Activated naive CD4-positive, alpha-beta T cell treated with Interleukin-2 at 50 U/mL for 16 hours (primary cell): ENCODE measurements at places on chromosomes 2 and 18.

GRCh38 chr2:144983107-144983506 is 463.2 kb upstream of the ZEB2 start:
- DNase-seq, result no peak

DNA sequence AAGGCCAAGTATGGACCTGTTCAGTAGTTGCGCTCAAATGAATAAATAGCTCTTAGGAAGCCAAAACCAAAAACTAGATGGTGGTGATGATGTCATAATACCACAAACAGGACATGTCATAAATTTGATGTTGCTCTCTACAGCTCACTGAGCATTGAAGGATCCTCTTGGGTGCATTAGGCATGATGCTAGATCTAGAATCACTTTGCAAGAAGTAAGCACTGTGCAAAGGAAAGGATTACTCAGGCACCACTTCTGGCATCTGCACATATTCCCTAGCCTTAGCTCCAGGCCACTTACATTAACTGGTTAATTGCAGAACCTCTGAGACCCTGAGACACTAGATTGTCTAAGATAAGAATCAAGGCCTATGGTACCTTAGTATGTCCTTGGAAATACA is 58.0 kb downstream of the LRRTM1 start:
- no peak for DNase-seq

DNA sequence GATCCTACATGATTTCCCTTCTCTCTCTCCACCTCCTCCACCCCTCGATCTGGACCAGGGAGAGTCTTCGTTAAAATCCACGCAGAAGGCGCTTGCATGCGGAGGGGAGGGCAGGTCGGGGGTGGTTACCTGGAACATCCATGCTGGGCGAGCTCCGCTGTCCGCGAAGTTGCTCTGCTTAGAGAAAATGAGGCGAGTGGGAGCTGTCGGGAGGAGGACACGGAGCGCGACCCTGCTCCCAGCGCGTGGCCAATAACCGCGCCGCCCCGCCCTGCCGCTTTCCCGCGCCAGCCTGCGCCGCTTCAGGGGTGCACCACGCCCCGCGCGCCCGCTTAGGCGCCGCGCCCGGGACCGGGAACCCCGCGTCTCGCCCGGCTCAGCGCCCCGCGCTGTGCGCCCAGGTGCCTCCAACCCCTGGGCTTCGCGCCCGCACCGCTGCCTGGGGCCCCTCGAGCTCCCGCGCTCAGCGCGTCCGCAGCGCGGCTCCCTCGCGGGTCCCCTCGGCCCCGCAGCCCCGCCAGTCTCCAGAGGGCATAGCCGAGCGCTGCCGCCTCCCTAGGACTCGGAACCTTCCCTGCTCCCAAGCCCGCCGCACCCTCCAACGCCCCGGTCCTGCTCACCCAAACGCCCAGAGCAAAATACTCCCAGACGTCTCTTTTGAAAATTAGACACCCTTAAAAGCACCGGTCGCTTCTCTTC is 636 bp downstream of the CBLN2 start:
- DNase-seq, result no peak

DNA sequence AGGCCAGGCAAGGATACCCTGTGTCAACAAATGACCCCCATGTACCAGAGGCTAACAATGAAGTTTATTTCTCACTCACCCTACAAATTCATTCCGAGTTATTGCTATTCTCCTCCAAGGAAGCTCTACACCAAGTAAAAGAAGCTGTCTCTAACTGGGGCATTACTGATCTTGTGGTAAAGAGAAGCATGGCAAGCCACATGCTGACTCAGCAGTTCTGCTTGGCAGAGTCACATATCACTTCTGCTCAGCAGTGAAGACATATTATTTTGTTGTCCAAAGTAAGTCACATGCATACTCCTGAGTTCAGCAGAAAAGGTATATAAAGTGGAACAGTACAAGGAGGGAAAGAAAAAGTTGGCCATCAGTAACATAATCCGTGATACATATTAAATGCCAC is 315.8 kb downstream of the GULP1 start:
- no peak for DNase-seq

DNA sequence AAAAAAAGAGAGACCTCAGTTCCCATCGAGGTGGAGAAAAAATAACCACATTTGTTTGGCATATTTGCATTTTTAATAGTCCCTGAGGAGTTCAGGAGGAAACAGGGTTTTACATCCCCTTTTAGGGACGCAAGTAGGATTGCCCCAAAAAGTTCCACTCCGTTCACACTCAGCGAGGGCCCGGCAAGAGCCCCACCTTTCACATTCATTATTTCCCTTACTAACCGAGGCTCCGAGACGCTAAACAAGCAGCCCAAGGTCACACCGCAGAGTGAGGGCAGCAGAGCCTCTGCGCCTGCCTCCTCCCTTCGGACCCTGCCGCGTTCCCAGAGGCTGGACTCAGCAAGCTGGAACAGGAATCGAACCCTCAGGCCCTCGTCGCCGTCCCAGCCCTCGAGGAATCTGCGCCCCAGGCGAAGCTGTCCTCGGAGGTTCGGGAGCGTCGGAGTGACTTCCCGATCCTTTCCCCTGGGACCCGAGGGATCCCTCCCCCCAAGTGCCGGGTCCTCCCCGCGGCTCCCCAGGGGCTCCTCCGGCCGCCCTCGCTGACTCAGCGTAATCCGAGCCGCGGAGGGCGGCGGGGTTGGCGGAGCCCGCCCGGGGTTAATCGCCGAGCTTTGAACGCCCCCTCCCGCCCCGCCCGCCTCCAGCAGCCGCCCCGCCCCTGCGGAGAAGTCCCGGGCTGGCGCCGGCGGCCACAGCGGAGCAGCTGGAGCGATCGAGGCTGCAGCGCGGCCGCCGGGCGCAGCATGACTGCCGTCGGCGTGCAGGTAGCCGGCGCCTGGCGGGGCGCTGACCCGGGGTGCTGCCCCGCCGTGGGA is at the start of gene TMEM37:
TSS of gene TMEM37 (plus strand) at position 700 of the 821 bp plus-strand sequence. CDS start at position 750, 50 bp downstream.
- no peak for DNase-seq

DNA sequence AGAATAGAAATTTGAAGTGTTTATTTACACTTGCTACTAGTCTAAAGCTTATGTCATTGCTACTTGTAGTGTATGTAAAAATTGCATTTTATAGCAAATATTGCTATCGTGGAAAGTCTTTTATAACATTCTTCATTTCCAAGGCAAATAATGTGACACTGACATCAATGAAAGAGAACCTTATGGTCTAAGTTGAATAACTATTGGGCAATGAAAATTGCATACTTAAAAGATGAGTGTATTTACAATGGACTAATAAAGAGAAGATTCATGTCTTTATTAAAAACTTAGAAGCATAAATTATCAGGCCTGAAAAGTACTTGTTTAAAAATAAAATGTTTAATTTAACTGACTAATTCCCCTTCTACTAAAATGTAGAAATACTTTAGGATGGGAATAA is 82.2 kb downstream of the LRP1B start:
- no peak for DNase-seq
